RWPE1 (cell line): ENCODE measurements at places on chromosomes 3 and 15.

GRCh38 chr3:117595615-117596014 lies 886.0 kb downstream of the TUSC7 start:
- no peak for DNase-seq

DNA sequence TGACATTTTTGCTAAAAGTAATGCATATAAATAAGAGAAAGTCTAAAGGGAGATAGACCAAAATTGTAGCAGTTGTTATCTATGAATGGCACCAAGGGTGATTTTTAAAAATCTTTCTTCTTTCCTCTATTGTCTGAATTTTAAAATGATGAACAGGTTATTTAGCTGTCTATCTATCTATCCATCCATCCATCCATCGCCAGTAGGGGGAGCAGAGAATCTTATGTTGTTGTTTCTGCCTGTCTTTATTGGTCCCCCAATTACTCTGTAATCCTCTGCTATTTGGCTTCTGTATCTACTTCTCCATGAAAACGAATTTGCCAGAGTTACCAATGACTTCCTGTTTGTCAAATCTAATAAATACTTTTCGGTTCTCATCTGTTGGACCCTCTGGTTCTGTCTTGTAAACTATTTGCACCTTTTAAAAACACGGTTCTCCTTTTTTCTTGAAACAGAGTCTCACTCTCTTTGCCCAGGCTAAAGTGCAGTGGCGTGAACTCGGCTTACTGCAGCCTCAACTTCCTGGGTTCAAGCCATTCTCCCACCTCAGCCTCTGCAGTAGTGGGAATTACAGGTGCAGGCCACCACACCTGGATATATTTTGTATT lies 86.0 kb downstream of the ECT2 start:
- peak; percentile 20 for DNase-seq

DNA sequence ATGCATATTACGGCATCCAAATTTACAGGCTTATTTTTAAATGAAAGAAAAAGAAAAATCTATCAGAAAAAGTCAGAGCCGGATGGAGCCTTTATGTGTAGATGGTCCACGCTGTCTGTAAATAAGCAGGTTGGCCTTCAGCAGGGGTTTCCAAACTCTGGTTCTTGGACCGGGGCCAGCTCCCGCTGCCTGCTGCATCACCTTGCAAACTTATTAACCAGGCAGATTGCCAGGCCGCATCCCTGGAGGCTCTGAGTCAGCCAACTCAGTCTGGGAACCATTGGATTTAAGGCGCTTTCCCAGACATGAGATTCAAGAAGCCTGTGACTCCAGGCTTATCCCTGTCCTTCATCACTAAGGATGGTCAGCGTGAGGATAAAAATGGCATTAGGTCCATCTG lies 212.4 kb downstream of the OPA1 start:
- DNase-seq, result peak; percentile 95

DNA sequence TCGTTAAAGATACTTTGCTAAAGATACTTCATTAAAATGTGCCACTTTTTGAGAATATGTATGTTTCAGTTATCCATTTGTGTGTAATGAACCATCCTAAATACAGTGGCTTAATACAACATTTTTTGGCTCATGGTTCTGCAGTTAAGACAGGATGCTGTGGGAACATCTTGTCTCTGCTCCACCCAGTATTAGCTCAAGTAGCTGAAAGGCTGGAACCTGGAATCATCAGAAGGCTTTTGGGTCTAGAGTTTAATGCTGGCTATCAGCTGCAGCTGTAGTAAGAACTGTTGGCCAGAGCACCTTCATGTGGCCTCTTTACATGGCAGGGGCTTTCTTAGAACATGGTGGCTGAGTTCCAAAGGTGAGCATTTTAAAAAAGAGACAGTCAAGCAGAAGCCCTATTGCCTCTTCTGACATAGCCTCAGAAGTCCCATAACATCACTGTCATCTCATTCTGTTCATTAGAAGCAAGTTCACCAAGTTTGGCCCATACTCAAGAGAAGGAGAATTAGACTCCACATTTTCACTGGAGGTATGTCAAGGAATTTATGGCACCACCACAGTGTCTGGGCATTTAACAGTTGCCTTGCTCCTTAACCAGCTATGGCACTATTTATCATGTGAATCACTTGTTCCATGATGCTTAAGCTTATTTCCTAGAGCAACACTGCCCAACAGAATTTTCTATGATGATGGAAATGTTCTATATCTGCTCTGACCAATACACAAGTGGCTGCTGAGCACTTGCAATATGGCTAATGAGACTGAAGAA lies 70.4 kb upstream of the PDZRN3 start:
- no peak for DNase-seq

DNA sequence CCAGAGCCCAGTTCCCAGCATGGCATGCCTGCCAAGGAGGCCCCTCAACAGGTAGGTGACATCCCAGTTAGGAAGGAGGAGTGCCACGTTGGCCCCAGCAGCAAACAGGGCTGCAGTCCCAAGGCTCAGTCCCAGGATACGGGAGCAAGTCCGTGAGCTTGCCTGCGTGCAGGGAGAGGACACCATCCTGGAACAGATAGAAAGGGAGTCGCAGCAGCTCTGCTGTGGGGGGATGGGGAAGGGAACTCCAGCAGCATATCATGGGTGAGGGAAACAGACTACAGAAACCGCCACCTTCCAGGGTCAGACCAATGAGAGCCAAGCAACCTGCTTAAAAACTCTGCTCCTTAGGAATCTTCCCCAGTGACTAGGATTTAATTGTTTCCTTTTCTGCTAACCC lies 9.4 kb upstream of the DYNLT2B start:
- DNase-seq, result no peak

GRCh38 chr15:79944622-79945021 lies 26.4 kb downstream of the BCL2A1 start:
- DNase-seq, result no peak
